Fibroblast of villous mesenchyme (primary cell): ENCODE measurements at places on chromosomes 6 and 20.

GRCh38 chr20:50559856-50560638, 49.9 kb downstream of the PTPN1 start:
- DNase-seq, result no peak

- peak; percentile 72 for DNase-seq
Observed at GRCh38 chr6:158377860-158378259, 65.6 kb downstream of the TULP4 start.

GRCh38 chr6:36633915-36634314, 39.8 kb downstream of the SRSF3 start:
- DNase-seq, result peak; percentile 83

- DNase-seq, result no peak
Observed at GRCh38 chr6:118377711-118378414, 170.2 kb upstream of the PLN start.

DNA sequence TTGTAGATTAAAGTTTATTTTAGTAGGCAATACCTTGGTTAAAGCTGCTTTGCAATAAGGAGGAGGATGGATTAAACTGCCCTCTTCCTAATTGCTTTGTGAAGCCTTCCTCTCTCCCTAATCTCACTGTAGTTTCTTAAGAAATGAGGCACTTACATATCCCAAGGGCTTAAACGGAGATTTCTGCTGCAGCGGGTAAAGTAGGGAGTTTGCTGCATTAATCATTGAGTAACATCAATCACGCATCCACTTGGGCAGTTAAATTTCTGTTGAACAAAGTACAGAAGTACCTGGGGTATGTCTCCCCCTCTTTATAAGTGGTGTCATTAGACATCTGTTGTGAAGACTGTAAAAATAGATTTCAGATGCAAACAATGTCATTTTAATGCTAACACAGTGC, 29.5 kb upstream of the ARID1B start:
- DNase-seq, result no peak

- no peak for DNase-seq
Observed at GRCh38 chr20:56664796-56665195, 35.7 kb downstream of the TFAP2C start.

GRCh38 chr6:146071781-146072180, 42.9 kb downstream of the GRM1 start:
- no peak for DNase-seq

DNA sequence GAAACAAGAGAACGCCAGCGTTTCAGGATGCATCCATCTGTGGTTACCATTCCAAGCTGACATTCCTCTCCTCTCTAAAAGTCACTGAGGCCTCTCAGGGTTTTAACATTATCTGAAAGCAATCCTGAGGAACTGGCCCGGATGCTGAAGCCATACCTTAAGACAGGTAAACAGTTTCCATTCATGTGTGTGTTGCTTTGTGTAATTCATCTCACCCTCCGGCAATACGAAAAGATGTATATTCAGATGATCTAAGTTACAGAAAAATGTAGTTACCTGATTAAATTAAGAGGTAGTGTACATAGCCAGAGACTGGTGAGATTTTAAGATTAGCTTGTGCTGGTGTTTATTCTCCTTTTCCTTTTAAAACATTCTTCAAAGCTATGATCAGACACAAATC, 68.4 kb upstream of the BACH2 start:
- DNase-seq, result no peak

DNA sequence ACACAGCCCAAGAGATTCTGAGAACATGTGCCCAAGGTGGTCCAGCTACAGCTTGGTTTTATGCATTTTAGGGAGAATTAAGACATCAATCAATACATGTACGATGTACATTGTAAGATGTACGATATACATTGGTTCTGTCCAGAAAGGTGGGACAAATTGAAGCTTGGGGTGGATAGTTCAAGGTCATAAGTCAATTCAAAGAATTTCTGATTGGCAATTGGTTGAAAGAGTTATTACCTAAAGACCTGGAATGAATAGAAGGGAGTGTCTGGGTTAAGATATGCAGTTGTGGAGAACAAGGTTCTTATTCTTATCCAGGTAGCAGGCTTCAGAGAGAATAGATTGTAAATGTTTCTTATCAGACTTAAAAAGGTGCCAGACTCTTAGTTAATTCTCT, 31.8 kb upstream of the LCA5 start:
- no peak for DNase-seq

- DNase-seq, result no peak
Observed at GRCh38 chr6:148934539-148934938, 187.7 kb downstream of the UST start.

DNA sequence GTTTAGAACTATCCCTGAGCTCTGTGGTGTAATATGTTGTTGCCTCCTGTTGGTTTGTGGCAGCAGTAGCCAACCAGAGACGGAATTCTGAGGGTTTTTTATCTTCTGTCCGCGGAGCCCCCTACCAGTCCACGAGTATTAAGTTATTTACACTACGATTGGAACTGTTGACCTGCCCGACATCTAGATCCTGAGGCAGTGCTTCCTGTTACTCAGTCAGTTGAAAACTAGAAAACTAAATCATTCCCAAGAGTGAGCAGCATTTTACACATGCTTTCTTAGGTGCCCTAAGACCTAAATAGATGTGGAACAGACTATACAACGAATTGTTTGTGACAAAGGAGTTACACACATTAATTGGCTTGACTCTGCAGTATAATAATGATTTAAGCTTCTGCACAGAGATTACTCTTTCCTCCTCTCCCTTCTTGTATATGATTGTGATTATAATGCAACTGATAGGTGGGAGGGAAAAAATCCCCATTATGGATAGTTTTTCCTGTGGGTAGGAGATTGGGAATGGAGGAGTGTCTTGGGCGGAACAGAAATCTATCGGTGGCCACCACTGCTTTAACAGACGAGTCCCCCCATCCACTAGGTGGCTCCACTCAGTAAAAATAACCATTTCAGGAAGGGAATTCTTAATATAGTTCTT, 1.7 kb downstream of the LOC128125822 start:
- DNase-seq, result peak; percentile 64

DNA sequence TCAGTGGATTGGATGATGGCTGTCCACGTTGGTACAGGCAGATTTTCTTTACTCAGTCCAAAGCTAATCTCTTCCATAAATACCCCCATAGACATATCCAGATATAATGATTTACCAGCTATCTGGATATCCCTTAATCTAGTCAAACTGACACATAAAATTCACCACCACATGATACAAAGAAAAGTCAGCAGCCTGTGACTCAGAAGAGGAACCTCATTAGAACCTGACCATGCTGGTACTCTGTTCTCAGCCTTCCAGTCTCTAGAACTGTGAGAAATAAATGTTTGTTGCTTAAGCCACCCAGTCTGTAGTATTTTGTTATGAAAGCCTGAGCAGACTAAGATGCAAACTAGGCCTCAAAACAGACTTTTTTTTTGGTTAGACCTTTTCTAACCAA, 431.3 kb upstream of the RNF217 start:
- no peak for DNase-seq

DNA sequence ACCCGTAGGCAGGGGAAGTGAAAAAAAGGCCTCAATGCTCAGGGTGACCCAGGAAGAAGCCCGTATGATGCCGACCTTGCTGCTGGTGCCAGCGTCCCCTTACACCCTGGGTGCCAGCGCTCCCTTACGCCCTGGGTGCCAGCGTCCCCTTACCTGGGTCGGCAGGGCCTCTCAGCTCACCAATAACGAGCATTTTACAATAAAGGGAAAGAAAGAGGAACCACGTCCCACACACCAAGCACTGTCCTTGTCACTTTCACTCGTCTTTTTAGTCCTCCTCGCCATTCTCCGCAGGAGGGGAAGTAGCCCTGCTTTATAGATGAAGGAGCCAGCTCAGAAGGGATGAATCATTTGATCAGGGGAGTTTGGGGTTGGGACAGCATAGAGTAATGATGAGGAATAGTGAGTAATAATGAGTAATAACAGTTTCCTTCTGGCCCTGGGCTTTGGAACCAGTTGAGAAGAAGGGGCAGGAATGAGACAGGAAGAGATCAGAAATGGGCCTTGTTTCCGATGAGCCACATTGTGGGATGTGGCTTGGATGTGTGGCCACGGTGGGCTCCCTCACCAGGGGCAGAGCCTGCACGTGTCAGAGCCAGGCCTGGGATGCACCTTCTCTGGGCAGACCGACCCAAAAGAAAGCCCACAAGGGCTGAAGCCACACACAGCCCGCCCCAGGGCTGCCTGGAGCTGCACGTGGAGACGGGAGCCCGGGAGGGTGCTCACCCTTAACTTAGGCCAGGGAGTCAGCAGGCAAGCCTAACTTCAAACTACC, 75.7 kb downstream of the SYNJ2 start:
- peak; percentile 76 for DNase-seq

GRCh38 chr6:131062241-131063027, 611 bp downstream of the EPB41L2 start:
- no peak for DNase-seq

- peak; percentile 70 for DNase-seq
Observed at GRCh38 chr20:46117704-46118467, at the start of gene CD40. Gene CD40, plus strand, starts transcription at chr20:46118314. Its CDS starts 30 bp downstream, at chr20:46118344.

DNA sequence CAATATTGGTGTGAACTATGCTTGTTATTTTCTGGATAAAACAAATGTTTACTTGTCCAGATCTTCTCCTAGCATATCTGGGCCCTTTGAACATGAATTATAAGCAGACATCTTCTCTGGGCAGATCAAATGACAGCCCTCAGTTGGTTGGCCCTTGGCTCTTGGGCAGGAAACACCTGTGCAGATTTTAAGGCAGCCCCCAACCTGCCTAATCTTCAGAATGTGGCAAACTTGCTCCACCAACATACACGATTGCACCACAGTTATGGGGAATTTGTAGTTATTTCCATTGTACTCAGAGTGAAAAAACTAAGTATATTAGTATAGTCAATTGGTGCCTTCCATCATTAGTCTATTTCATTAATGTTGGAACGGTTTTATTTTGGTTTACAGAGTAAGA, 94.9 kb upstream of the KCNK16 start:
- DNase-seq, result no peak
